ENCODE measurements at places on chromosomes 4 and X.

- no peak for DNase-seq
These were observed 360.4 kb upstream of the AGA start for GRCh38 chr4:177802661-177803060.

- no peak for DNase-seq
These were observed 147.5 kb downstream of the GATB start for GRCh38 chr4:151613290-151613689.

GRCh38 chrX:39759526-39760224 lies 338.1 kb downstream of the BCOR start:
- DNase-seq: no peak

GRCh38 chr4:20638825-20639224 lies 61.4 kb upstream of the PACRGL start:
- no peak for DNase-seq

GRCh38 chrX:48835524-48836329 lies at the start of gene PCSK1N:
TSS of gene PCSK1N (minus strand) at chrX:48835610. CDS start at chrX:48835532, 78 bp downstream.
- peak; percentile 65 for DNase-seq

- no peak for DNase-seq
These were observed 22.2 kb downstream of the FABP2 start for GRCh38 chr4:119299741-119300100.

- peak; percentile 63 for DNase-seq
These were observed 29.2 kb downstream of the MSN start for GRCh38 chrX:65696613-65697012.

GRCh38 chr4:8586671-8587468 lies 5.7 kb upstream of the CPZ start:
- DNase-seq: no peak

GRCh38 chrX:155333544-155334100 lies 792 bp downstream of the CLIC2 start:
- DNase-seq: no peak

- DNase-seq: no peak
These were observed 63.9 kb downstream of the HAND2 start for GRCh38 chr4:173466101-173466500.

- no peak for DNase-seq
These were observed 25.5 kb downstream of the MOB1B start for GRCh38 chr4:70927502-70928137.

- DNase-seq: no peak
These were observed 351.7 kb upstream of the NOCT start for GRCh38 chr4:138663883-138664282.

DNA sequence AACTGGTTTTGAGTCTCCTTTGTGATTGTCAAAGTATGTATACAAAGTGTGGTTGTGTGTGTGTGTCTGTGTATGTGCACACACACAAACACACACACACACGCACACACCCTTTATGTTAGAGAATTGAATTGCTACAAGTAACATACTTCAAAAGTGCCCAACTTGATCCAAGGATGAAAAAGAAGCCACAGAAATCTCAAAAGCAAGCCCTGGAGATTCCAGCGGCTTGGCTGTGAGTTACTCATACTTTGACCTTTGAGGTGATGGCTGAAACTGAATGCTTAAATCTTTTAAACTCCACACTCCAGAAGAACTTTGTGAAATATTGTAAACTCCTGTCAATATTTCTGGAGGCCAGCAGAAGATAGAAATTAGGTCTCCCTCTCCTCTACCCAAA lies 168.4 kb upstream of the NRK start:
- no peak for DNase-seq

GRCh38 chr4:153234885-153235284 lies 30.6 kb downstream of the TRIM2 start:
- no peak for DNase-seq

DNA sequence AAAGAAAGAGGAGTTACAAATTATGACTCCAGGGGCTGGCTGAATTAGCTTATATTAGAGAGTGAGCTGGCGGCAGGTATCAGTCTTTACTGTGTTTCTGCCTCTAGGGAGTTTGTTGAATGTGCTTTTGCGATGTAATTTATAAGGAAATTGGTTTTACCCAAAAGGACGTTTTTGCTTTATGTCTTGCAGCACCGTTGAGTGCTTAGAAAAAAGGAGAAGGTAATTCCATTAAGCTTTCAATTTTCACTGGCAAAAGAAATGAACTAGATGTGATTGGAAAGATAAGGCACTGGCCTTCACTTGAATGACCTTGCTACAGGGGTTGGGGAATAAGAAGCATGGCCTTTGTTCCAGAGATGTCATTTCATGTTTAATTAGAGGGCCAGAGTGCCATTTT lies 74.9 kb upstream of the CBR4 start:
- DNase-seq: no peak

GRCh38 chr4:13523105-13523477 lies 21.2 kb downstream of the NKX3-2 start:
- no peak for DNase-seq

DNA sequence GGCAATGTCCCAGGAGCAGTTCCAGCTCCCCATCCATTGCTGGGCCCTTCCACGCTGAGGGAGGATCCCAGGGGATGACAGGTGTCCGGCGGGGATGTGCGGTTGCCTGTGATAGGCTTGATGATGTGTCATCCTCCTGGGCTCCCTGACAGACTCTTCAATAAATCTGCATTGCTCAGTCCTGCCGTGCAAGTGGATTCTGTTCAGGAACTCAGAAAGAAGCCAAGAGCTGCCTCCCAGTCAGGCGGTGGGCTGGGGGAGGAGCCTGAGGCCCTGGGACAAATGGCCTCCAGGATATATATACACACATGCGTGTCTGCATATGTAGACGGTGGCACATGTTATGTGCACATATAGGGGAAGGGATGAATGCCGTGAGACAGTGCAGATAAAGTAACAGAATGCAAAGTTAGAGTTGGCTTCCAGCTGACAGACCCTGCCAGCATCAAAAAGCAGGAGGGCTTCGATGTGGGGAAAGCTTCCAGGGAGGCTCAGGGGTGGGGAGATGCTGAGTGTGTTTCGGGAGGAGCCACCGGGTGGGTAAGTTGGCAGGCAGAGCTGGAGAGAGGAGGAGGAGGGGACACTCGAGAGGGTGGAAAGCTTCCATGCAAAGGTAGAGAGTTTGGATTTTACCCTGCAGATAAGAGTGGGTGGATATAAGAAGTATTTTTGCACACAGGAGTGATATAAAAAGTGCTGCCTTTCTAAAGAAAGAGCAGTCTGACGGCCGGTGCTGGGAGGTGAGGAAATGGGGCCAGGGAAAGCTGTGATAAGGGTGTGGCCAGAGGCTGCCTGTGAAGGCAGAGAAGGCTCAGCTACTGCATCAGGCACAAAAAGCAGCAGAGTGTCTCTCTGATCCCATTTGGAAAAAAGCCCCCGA lies 28.5 kb upstream of the CRMP1 start:
- no peak for DNase-seq

GRCh38 chr4:170464614-170465197 lies 374.9 kb upstream of the AADAT start:
- no peak for DNase-seq

DNA sequence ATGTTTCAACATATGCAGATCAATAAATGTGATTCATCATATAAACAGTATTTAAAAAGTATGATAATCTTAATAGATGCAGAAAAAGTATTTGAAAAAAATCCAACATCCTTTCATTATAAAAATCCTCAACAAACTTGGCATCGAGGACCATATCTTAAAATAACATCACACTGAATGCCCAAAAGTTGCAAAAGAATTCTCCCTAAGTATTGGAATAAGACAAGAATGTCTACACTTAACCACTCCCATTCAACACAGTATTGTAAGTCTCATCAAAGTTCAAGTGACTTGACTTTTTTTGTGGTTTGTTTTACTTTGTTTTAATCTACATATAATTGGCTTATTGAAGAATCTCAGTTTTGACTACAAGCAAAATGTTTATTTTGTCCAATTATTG lies 779.0 kb upstream of the SLIT2 start:
- DNase-seq: no peak

GRCh38 chrX:41381685-41382084 lies 47.7 kb downstream of the DDX3X start:
- peak; percentile 7 for DNase-seq

GRCh38 chrX:101370888-101371504 lies 15.0 kb downstream of the BTK start:
- DNase-seq: no peak

GRCh38 chr4:52576961-52577623 lies 82.0 kb downstream of the USP46 start:
- no peak for DNase-seq

- no peak for DNase-seq
These were observed 312.0 kb downstream of the PDGFC start for GRCh38 chr4:156659570-156659969.

DNA sequence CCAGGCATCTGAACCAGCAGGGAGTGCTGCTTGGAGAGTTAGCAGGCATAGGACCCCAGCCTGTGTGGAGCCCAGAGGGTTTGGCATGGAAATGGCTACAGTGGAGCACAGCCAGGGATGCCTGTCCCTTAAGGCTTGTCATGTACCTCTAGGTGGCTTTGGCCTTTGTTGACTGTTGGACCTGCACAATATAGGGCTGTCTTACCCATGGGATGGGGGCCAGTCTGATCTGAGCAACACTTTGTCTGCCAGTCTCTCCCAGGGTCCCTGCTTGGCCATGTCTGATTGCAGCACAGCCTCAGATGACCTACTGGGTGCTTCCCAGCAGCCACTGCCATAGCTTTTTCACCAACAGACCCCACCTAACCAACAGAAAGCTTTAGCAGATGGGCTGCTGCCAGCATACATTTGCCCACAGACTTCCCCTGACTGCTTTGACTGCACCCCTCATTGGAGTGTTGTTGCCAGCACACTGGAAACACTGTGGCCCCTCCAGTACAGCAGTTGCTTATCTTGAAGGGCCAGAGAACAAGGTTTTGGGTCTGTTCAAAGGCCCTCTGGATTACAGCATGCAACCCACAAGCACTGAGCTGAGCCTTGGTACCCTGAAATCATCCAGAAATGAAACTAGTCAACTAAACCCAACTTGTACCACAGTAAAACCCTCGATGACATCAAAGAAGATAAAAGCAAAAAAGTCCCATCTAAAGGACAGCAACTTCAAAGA lies 22.1 kb downstream of the ANAPC10 start:
- DNase-seq: no peak

GRCh38 chr4:95508421-95508820 lies 40.4 kb downstream of the UNC5C start:
- no peak for DNase-seq

DNA sequence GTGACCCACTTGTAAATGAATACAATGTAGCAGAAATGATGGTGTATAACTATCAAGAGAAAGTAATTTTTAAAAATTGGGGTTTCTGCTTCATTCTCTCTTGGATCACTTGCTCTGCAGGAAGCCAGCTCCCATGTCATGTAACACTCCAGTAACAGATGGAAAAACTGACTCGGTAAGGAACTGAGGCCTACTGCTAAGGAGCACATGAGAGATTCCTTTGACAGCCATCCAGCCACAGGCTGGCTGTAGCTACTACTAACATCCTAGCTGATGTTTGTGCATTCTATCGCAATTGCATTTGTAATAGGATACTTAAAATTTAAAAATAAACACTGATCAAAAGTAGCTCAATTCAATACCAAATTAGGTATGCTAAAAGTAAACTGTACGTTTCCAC lies 102.3 kb upstream of the MAB21L2 start:
- DNase-seq: no peak

DNA sequence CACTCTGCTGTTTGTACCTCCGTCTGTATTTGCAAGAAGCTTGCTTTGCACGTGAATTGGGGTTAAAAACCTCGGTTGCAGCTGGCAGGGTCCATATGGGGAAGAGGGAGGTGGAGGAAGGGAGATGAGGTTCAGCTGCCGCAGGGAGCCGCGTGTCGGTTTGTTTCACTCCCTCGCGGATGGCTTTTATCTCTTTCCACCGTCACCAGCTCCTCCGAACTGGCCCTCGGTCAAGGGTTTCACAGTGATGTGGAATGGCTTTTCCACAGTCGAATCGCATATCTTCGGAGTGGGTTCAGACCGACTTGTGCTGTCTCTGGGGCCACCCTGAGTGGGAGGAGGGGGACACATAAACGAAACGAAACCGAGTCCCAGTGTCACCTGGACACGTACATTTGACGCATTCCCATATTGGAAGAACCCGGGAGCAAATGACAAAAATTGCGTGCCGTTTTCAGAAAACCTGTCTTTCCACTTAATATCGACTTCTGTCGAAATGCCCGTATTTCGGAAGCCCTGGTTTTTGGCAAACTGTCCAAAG lies 929 bp downstream of the ZBTB33 start:
- DNase-seq: peak; percentile 10

GRCh38 chrX:2748815-2749188 lies 3.0 kb upstream of the XG start:
- DNase-seq: no peak

- DNase-seq: no peak
These were observed 518.0 kb downstream of the TMA16 start for GRCh38 chr4:164012396-164013027.

DNA sequence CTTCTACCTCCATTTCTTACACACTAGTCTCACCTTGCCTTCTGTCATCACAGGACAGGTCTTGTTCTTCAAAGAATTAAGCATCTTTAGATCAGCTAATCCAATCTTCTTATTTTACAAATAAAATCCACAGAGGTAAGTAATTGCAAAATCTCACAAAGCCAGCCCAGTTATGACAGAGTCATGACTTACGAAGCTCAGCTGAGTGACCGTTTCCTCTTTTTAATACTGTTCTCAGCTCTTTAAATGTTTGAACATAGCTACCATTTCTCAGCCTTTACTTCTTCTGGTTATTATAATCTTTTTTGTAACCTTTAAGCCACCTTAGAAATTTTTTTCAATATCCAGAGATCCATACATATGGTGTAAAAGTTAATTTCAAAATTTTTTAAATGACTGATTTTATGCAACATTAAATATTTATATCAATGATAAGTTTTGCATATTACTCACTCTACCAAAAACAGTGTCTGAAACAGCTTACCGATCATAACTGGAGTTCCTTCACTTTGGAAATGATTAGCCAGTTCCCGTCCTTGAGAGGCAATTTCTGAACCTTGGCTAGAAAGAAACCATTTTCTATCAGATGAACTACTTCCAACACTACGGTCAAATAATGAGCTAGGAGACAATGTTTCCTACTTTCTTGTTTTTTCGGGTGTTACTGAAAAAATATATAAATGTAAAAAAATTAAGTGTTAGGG lies 8.8 kb downstream of the ANKRD37 start:
- no peak for DNase-seq

DNA sequence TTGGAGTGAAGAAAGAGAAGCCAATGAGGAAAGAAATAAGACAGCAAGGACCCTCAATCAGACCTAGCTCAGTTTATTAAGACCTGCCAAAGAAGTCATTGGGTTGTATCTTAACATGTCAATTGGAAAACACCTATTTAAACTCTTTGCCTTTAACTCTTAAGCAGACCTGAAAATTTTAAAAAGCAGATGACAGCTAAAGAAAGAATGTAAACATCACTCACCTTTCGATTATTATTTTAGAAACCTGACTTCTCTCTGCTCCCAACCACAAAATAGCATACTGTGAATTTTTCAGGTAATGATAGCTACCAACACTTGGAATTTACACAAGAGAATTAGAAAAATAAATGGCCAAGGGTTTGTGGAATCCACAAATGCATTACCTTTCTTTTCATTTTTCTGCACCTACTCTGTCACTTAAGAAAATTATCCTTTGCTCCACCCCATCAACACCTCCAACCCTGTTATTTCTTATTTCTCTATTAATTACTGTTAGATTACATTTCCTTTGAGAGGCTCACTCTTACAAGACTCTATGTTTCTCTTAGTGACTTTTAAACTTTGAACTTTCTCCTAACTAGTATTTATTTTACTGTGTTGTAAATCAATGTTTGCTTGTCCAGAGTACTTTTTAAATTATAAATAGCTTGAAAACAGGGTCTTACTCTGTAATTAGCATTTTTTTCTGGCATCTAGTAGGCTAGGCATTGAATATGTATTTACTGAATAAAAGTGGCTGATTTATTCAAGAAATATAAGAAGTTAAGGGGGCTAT lies 765 bp upstream of the SULT1E1 start:
- DNase-seq: no peak
